Mesendoderm (in vitro differentiated cells): ENCODE measurements at places on chromosomes 6 and 20.

- H3K4me1 ChIP-seq: no peaks in the 10 kb centered on the region
- H3K4me3 ChIP-seq: no peak overlapping the region
Observed at GRCh38 chr20:14295770-14296309, 41.6 kb downstream of the FLRT3 start.

GRCh38 chr6:22605736-22606135 lies 36.4 kb downstream of the HDGFL1 start:
- no peaks in the 10 kb centered on the region for H3K27me3 ChIP-seq
- H3K36me3 ChIP-seq: no peaks in the 10 kb centered on the region
- H3K4me1 ChIP-seq: no peaks in the 10 kb centered on the region
- H3K27ac ChIP-seq: no peak overlapping the region

DNA sequence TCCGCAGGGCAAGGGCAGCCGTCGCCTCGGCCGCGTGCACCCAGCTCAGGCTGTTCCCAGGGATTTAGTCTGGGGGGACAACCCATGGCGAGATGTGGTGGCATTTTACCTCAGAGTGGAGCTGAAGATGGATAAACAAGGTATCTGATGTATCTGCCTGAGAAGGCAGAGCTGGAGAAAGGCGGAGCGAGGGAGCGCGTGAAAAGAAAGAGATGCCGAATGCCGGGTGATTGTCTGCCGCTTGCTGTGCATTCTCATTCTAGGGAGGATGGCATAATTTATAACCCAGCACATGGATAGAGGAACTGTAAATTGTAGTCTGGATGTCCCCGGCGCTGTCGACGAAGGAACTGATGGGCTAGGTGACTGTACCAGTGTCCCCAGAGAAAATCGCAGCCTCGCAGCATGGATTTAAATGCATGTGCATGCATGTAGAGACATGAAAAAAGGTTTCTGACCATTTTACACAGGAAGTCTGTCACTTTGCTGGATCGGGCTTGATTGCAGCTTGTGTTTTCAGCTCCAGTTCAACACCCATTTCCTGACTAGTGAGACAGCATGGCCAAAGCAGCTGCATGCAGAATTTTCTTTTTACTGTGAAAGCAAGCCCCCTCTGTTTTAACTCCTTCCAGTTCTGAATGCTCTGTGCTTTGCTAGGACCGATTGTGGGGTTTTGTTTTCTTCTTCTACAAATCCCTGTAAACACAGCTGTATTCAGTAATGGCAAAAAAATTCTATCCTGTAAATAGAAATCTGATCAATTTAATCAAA lies 149.7 kb downstream of the PRL start:
- H3K27ac ChIP-seq: no peak overlapping the region
- H3K27me3 ChIP-seq: no peaks in the 10 kb centered on the region
- H3K4me3 ChIP-seq: no peak overlapping the region
- H3K36me3 ChIP-seq: no peaks in the 10 kb centered on the region

DNA sequence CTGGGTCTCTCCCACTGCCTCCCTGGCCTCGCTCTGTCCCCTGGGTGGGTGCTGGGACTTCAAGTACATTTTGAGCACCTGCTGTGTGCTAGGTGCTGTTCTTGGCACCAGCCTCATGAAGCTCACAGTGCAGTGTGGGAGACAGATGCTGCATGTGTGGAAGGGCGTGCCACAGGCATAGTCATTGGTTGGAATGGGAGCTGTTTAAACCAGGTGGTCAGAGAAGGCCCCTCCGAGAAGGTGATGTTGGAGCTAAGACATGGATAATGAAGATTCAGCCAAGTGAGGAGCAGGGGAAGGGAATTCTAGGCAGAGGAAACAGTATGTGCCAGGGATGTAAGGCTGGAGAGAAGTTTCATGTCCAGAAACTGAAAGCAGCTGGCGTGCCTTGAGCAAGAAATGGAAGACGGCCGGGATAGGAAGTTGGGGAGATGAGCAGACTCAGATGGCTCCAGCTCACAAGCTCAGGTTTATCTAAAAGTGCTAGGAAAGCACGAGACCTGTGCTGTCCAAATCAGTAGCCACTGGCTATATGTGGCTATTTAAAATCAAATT lies 9.9 kb downstream of the LPIN3 start:
- no peaks in the 10 kb centered on the region for H3K4me1 ChIP-seq
- H3K36me3 ChIP-seq: no peaks in the 10 kb centered on the region

- H3K27ac ChIP-seq: no peak overlapping the region
- no peaks in the 10 kb centered on the region for H3K27me3 ChIP-seq
- peak; percentile 91 for DNase-seq
- no peak overlapping the region for H3K4me3 ChIP-seq
- H3K36me3 ChIP-seq: no peaks in the 10 kb centered on the region
Observed at GRCh38 chr6:62119401-62119800, 166.6 kb downstream of the KHDRBS2 start.

- no peak for DNase-seq
- no peak overlapping the region for H3K4me3 ChIP-seq
- no peak overlapping the region for H3K27ac ChIP-seq
Observed at GRCh38 chr6:111591901-111592461, 13.7 kb downstream of the TRAF3IP2 start.

- no peaks in the 10 kb centered on the region for H3K4me1 ChIP-seq
- no peak overlapping the region for H3K4me3 ChIP-seq
- DNase-seq: no peak
- H3K27ac ChIP-seq: no peak overlapping the region
- no peaks in the 10 kb centered on the region for H3K36me3 ChIP-seq
- H3K27me3 ChIP-seq: no peaks in the 10 kb centered on the region
Observed at GRCh38 chr6:87481931-87482330, 9.2 kb downstream of the SLC35A1 start.

GRCh38 chr20:2227861-2228260 lies 67.9 kb upstream of the TGM3 start:
- no peak overlapping the region for H3K4me3 ChIP-seq
- H3K4me1 ChIP-seq: no peaks in the 10 kb centered on the region
- no peaks in the 10 kb centered on the region for H3K27me3 ChIP-seq
- H3K36me3 ChIP-seq: no peaks in the 10 kb centered on the region

- no peaks in the 10 kb centered on the region for H3K36me3 ChIP-seq
- no peak overlapping the region for H3K27ac ChIP-seq
- no peak for DNase-seq
- no peak overlapping the region for H3K4me3 ChIP-seq
- H3K27me3 ChIP-seq: no peaks in the 10 kb centered on the region
Observed at GRCh38 chr6:160510199-160510598, 153.9 kb downstream of the LPA start.

DNA sequence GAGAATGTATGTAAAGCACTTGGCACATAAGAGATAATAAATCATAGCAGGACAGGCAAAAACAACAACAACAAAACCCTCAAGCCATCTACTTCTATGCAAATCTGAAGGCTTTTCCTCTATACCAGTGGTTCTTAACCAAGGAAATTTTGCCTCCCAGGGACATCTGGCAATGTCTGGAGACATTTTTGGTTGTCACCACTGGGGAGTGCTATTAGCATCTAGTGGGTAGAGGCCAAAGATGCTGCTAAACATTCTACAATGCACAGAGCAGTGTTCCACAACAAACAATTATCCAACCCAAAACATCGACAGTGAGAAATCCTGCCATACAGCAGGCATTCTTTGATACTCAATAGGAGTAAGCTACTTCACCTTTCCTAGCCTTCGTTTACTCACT lies 28.2 kb downstream of the NDRG3 start:
- H3K27ac ChIP-seq: no peak overlapping the region
- no peak overlapping the region for H3K4me3 ChIP-seq
- H3K4me1 ChIP-seq: no peaks in the 10 kb centered on the region
- H3K27me3 ChIP-seq: no peaks in the 10 kb centered on the region
- H3K36me3 ChIP-seq: no peaks in the 10 kb centered on the region
- DNase-seq: peak; percentile 58

DNA sequence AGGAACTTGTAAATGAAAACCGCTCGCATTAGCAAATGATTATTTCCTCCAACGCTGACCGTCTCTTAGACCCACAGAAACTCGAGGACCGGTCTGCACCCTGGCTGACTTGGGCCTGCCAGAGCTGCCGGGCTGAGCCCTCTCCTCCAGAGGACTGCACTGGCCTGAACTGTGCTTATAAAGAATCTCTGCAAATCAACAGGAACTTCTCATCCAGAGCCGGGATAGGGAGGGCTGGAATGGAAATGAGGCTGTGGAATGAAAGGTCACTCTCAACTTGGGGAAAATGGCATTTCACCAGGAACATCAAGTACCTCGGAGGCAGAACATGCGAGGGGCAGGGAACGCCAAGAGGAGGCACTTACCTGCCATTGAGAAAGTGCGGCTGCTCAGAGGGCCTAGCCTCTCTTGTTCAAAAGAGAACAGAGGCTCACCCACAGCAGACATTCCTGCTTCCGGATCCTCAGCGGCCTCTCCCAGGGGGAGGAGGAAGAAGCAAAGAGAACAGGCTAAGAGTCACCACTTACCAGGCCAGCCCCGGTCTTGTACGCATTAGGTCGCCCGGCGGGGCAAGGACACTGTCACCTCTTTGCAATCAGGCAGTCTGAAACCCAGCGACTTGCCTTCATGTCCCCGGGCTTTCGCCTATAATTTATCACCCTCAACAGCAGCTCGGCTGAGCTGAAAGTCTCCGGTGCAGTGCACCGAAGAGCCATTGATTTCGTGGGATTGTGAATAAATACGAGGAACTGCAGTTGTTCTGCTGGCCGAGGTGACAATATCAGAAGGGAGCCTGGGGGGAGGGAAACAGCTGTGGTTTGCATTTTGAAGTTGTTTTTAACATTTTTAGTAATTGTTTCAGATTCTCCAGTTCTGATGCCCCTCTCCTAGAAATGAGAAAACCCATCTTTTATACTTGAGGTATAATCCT lies 37.6 kb downstream of the ZMYND8 start:
- peak overlapping the region; percentile 88 for H3K27ac ChIP-seq
- H3K4me1 ChIP-seq: peaks cover 45% of the 10 kb centered on the region
- no peak overlapping the region for H3K4me3 ChIP-seq
- peak; percentile 91 for DNase-seq
- H3K27me3 ChIP-seq: no peaks in the 10 kb centered on the region

DNA sequence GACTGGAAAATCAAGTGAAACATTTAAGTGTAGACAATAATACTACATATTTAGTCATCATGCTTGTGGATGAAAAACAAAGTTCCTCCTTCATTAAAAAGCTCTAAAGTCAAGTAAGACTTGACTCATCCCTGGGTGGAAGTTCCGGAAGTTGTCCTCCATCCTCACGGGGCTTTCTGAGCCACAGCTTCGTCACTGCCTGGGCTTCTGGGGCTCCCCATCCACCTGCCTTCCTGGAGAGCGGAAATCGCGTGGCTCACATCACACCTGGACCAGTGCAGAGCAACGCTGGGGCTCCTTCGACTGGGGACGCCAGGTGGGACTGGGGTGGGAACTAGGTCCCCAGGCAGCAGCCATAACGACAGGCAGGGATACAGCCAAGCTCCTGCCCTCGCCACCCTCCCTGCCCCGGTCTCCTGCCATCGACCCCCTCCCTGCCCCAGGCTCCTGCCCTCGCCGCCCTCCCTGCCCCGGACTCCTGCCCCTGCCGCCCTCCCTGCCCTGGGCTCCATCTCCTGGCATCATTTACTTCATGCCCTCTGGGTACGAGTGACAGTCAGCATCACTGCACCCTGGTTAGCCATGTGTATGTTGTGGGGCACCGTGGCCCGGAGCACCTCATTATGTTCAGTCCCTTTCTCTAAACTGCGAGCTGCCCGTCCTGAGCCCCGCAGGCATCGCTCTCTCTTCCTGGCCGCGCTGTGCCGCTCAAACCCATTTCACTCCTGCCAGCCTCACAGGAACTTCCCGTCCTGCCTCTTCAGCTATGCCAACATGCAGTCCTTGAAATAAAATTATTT lies 12.9 kb downstream of the THBS2 start:
- H3K4me1 ChIP-seq: no peaks in the 10 kb centered on the region
- no peaks in the 10 kb centered on the region for H3K36me3 ChIP-seq
- H3K27me3 ChIP-seq: no peaks in the 10 kb centered on the region
- no peak for DNase-seq

- no peak overlapping the region for H3K27ac ChIP-seq
- H3K27me3 ChIP-seq: no peaks in the 10 kb centered on the region
- no peak overlapping the region for H3K4me3 ChIP-seq
- DNase-seq: no peak
Observed at GRCh38 chr6:36547646-36548400, 544 bp upstream of the STK38 start.

DNA sequence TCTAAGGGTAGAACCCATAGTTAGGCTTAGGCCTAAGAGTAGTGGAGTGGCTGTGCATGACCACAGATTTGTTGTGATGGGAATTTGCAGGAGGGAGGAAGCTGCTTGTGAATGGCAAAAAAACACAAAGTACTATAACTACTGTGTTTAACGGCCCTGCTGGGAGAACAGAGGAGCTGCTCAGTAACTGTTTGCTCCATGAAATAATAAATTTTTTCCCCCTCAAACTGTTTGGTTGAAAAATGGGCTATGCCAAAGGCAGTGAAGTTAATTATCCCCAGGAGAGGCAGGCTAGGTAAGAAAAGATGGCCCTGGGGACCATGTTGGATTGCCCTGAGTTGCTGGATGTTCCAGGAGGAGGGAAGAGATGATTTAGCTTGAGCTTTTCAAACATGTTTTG lies 256.5 kb upstream of the PRND start:
- no peaks in the 10 kb centered on the region for H3K36me3 ChIP-seq
- H3K27ac ChIP-seq: no peak overlapping the region
- no peak overlapping the region for H3K4me3 ChIP-seq
- H3K4me1 ChIP-seq: no peaks in the 10 kb centered on the region
- DNase-seq: no peak

- DNase-seq: no peak
- no peak overlapping the region for H3K4me3 ChIP-seq
- H3K27me3 ChIP-seq: no peaks in the 10 kb centered on the region
Observed at GRCh38 chr6:142200846-142201628, 54.0 kb downstream of the VTA1 start.

DNA sequence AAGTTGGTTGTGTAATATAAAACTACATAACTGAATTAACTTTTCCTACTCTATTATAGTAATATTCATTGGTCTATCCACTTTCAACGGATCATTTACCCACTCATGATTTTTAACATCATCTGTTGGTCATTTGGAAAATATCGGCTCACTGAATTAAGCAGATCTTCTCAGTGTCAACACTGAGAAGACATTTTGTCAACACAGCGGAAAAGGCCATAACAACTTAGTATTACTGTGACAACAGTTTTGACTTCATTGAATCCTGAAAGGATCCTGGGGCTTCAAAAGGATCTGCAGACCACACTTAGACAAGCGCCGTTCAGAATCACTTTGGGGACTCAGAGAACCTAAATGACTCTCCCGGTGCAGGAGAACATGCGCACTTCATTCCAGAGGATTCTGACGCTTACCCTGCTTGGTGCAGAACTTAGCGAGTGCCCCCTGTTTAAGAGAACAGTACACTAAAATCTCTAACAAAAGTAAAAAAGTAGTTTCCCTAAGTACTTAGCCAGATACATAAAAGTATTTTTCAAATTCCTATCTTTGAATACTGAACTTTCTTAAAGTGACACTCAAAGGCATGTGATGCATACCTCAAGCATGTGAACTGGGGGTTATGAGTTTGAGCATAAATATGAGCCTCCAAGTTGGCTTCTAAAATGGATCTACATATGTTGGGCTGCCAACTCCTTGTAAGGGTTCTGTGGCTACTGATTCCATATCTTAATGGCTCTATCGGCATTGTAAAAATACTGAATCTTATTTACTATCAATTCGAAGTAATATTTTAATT lies 4.0 kb downstream of the ZBTB2 start:
- H3K4me3 ChIP-seq: no peak overlapping the region
- H3K36me3 ChIP-seq: no peaks in the 10 kb centered on the region
- H3K4me1 ChIP-seq: peaks cover 6% of the 10 kb centered on the region
- no peak overlapping the region for H3K27ac ChIP-seq

- H3K27ac ChIP-seq: no peak overlapping the region
- peaks cover 18% of the 10 kb centered on the region for H3K36me3 ChIP-seq
- no peaks in the 10 kb centered on the region for H3K27me3 ChIP-seq
- H3K4me3 ChIP-seq: no peak overlapping the region
- DNase-seq: no peak
Observed at GRCh38 chr20:45907219-45907948, 4.6 kb downstream of the PLTP start.
